ENCODE measurements at places on chromosomes 1 and 21.

DNA sequence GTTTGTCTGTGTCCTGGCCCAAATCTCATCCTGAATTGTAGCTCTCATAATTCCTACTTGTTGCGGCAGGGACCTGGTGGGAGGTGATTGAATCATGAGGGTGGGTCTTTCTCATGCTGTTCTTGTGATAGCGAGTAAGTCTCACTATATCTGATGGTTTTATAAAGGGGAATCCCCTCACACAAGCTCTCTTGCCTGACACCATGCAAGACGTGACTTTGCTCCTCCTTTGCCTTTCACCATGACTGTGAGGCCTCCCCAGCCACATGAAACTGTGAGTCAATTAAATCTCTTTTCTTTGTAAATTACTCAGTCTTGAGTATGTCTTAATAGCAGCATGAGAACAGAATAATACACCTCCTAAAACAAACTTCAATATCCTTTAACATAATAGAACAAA is 1065.6 kb downstream of the PLA2G4A start:
- no peak for DNase-seq

- DNase-seq = no peak
Measured at GRCh38 chr1:11470912-11471311, 8.0 kb upstream of the DISP3 start.

DNA sequence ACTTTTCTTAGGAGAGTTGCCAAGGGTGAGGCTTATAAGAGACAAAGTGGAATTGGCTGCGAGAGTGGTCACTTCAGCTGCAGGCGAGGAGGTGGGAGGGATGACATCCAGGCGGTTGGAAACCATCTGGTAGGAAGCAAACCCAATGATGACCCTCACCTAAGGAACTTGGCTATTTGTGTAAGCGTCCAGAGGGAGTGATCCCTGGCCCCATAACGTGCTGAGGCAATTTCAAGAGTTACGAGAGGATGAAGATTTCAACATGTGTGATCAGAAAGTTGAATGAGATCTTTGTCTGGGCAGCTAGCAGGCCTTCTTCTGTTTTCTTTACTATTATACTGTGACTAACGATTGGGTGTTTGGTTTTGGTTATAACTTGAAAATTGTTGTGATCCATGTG is 102.7 kb upstream of the VANGL1 start:
- DNase-seq = no peak

GRCh38 chr1:24541711-24542346 is 14.1 kb upstream of the NCMAP start:
- DNase-seq = no peak

DNA sequence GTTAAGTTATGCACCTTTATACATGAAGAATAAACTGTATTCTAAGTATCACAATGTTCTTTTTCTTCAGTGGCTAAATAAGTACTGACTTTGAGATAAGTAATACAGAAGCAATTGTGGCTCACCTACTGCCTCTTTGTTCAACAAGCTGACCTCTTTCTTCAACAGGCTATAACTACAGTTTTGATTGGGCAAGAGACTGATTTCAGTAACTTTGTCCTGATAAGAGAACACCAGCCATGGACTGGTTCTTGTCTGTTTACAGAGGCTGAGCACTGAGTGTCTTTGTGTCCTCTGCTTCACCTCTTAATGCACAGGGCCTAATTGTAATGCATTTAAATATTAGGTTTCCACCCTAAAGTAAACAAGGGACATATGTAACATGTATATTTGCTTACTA is 34.6 kb upstream of the PDE4B start:
- DNase-seq = no peak

GRCh38 chr1:169086603-169087455 is 19.7 kb upstream of the ATP1B1 start:
- no peak for DNase-seq

GRCh38 chr1:156522443-156522970 is 21.9 kb upstream of the MEF2D start:
- no peak for DNase-seq

GRCh38 chr1:229862017-229862774 is 204.8 kb upstream of the GALNT2 start:
- DNase-seq = no peak

GRCh38 chr1:182278144-182279054 is 113.2 kb downstream of the GLUL start:
- no peak for DNase-seq

DNA sequence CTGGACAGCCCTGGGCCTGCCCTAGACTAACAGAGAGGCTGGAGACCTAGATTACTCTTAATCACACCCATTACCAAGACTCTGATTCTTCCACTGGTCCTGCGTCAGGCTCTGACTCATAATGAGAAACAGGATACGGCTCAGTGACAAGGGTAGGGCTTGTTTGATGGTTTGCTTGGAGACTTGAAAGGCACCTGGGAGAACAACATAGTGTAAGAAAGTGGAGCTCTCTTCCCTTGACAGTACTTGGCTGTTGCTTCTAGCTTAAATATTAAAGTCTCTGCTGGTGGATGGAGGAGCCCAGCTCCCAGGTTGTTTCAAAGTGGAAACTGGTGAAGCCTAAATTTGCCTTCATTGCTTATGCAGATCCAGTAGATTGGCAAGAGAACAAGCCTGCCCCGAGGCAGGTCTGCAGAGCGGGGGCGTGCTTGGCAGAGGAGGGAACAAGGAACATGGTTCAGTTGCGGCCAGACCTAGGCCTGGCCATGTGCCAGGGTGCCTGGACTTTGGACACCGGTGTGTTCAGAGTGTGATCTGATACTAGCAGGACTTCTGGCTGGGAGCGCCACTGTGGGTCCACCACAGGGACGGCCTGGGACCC is 480.6 kb downstream of the CAMTA1 start:
- peak; percentile 67 for DNase-seq

DNA sequence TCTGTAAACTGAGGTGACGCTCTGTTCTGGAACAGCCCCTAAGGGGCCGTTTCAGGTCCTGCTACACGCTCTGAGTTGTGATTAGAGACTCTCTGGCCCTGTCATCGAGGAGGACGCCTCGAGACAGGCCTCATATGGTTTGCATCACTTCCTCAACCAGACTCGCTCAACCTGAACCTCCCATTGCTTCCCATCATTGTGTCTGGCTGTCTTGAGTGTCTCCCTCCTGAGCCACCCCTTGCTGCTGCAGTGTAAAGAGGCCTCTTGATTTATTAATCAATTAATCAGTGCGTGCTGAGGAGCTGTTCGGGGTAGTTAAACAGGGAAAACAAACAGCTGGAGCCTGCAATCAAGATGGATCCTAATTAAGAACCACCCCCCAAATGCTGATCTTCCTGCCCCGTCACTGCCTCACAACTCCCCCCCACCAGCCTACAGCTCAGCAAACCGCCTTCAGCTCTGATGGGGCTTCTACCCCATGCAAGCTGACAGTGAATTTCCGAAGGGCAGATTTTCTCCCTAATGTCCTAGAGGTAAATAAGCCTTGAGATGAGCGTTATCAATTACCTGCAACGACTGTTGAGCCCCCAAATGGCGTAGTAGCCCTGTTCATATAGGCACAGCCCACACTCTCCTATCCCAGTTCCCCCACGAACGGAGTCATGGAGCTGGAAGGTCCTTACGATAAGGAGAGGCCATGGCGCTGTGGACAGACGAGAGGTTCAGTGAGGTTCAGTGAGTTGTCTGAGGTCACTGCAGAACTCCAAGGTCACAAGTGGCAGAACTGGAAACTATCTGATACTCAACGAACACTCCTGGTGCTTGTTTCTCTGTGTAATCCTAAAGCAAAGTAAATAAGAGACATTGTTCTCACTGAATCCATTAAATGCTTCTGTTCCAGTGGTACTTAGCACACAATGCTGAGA is 210.6 kb downstream of the KIF26B start:
- no peak for DNase-seq

DNA sequence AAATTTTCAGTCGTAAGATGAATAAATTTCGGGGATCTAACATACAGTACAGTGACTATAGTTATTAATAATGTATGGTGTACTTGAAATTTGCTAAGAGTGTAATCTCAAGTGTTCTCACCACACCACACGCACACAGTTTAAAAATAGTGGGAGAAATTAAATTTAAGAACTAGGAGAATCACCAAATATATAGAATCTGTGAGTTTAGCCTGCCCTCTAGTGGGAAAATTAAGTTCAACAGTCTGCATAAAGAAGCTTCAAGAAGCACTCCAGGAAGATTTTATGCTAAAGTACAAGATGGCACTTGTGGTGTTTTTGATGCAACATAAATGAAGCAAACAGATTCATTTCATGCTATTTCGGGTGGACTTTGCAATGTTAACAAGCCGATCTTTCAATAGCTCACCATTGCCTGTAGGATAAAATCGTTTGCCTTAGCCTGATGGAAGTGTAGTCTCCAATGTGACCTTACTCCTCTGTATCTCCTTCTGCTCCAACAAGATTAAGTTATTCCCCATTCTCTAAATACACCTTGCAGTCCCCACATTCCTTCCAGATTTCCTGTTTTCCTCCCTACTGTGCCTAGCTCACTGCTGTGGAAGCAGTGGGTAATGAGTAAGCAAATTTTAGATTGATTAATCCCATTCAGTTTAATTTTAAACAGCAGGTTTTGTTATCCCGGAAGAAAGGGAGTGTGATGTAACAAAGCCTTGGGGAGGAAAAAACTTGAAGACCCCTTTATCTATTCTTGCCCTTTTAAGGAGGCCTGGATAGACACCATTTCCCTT is 8.7 kb upstream of the PIK3C2B start:
- DNase-seq = no peak

GRCh38 chr1:63674238-63674864 is 81.1 kb downstream of the PGM1 start:
- peak; percentile 16 for DNase-seq

DNA sequence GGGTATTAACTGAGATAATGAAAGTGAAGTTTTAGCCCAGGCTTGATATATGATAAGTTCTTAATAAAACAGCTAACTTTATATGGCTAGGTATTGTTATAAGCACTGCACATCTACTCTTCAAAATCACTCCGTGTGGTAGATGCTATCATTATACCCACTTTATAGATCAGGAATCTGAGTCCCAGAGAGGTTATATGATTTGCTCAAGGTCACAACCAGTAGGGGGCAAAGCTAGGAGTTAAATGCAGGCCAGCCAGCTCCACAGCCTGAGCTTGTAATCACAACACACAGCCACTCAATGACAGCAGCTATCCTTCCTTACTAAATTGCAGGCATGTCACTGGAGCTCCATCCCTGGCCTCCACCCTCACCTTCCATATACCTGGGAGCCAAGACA is 115.8 kb downstream of the CAPN8 start:
- DNase-seq = no peak

- DNase-seq = no peak
Measured at GRCh38 chr1:212235857-212236256, 49.4 kb upstream of the PPP2R5A start.

GRCh38 chr1:219533280-219533679 is 79.6 kb downstream of the ZC3H11B start:
- no peak for DNase-seq

Measured in T47D (cell line).